ENCODE measurements at places on chromosomes 5 and 9.
A peak's percentile ranks its signal among the peaks of the same experiment; 100 is the strongest.

DNA sequence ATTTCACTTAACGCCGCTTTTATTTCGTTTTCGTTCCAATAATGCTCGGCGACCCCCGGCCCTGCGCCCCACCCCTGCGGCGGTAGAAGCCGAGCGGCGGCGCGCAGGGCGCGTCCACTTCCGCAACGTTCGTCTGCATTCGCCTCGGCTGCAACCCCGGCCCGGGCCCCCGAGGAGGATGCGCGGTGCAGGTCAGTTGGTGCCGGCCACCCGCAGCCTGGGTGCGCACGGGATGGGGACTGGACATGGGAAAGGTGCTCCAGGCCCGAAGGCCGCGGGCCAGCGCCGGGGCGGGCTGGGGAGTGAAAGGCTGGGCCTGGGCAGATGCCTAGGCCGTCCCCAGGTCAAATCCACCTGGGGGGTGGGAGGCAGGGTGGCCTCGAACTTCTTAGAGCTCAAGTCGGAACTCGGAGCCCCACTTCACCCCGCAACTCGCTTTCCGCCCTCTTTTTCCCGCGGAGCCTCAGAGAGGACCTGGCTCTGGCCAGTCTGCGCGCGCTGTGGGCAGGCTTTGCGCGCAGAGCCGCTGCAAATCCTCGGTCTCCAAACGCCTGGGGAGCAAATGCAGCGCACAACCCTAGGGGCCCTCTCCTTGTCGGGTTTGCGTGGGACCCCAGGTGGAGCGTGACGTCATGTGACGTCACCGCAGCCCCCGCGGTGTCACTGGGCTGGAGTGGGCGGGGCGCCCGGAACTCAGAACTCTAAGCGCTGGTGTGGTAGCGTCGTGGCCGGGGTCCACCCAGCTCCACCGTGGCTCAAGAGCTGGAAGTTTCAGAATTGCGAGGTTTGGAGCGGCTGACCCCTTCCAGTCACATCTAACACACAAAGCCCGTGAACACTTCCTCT lies 3.3 kb downstream of the TLX3 start:
- no peak for DNase-seq

GRCh38 chr9:131701789-131702337 lies 38.0 kb downstream of the RAPGEF1 start:
- no peak for DNase-seq

GRCh38 chr5:112643339-112643971 lies 94.2 kb upstream of the APC start:
- no peak for DNase-seq

DNA sequence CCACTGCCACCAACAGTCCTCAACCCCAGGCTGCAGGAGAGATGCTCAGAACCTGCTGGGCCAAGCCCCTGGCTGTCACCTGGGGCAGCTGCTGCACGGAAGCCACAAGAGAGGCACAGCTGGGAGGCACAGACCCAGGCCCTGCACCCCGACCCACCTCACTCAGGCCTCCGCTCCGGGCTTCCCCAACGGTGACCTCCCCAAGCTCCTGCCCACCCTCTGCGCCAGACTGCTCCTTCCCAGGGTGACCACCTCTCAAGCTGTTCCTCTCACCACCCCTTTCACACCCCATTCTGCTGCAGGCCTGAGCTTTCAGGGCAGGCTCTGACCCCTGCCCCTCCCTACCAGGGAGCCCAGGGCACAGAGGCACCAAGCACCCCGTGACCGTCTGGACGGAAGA lies 33.0 kb downstream of the VAV2 start:
- DNase-seq: no peak

- no peak for DNase-seq
Observed at GRCh38 chr5:54746777-54747398, 229.3 kb downstream of the SNX18 start.

DNA sequence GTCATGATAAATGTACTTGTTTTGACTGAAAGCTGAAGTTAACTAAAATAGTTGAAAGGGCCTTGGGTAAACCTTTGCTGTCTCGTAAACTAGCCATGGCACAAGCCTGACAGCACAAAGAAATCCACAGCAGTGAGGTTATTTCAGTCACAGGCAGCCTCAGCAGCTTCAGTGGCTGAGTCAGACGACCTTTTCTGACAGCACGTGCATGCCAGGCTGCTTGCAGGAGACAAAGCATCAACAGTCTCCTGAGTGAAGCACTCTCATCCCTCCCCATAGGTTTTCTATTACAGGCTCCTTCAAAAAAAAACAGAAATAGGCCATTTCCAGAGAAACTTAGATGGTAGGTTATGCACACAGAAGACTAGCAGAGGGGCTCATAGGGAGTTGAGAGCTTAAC lies 34.6 kb downstream of the OXCT1 start:
- peak; percentile 25 for DNase-seq

Measured in NCI-H460 (cell line).